ENCODE measurements at places on chromosomes 1 and 21.

GRCh38 chr1:167249702-167250101 lies 29.0 kb downstream of the POU2F1 start:
- DNase-seq, result no peak

DNA sequence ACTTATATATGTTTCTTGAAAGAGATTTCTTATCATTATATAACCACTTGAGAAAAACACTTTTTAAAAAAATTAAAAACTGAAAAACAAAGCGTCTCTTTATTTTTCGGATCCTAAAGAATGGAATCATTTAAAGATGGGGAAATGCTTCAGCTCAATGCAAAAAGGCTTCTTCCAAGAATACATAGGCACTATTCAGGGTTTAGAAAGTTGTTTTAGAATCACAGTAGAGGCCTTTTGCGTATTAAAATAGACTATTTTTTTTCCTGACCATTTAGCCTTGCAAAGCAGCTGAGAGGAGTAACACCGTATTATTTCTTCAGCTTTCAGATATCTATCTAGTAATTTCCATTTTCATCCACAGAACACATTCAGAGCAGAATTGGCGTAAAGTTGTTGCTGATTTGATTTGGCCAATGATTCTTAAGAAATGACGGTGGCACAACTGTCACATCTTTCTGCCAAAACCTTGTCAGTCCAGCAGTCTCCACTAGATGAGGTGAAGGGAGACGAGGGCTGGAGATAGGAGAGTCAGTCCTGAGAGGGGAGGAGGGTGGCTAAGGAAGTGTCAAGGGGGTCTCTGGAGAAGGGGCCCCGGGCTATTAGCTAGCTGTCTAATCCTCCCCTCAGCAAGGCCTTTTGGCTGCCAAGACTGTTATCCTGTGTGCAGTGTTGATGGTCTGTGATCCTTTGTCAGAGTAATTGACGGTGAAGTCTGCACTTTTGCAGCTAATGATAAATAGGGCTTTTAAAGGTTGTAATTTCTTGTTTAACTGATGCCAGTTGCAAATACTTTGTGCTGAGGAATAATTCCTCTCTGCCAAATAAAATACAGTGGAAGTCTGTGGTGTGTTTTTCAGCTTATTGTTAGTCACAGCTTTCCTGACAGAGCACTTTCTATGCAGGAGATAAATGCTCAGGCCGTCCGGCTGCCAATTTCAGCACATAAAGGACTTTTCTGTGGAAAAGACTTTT lies 34.7 kb downstream of the PRRX1 start:
- DNase-seq, result no peak

GRCh38 chr1:13908128-13908527 lies 208.1 kb downstream of the PRDM2 start:
- no peak for DNase-seq

- no peak for DNase-seq
Observed at GRCh38 chr1:1021920-1022259, 2.0 kb downstream of the AGRN start.

DNA sequence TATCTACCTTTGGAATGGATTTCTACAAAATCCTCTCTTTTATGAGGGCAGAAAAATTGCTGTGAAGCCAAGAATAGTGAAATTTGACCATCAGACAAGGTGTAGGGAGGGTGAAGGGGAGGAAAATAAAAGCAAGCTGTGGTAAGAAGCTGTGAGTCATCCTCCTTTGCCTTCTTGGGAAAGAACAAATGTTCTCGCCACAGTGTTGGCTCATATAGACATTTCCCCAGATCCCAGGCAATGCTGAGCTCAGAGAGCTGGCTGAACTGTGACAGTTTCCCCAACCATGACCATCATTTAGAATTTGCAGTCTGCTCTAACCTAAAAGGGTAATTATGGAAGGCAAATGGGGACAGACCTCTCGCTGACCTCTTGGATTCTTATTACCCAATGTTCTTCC lies 235.4 kb downstream of the PBX1 start:
- no peak for DNase-seq

GRCh38 chr1:176206006-176206960 lies 803 bp downstream of the COP1 start:
- peak; percentile 18 for DNase-seq

GRCh38 chr1:109229531-109230127 lies 15.9 kb downstream of the SARS1 start:
- no peak for DNase-seq

- no peak for DNase-seq
Observed at GRCh38 chr1:186976700-186977099, 148.0 kb downstream of the PLA2G4A start.

GRCh38 chr21:26079366-26079765 lies 91.2 kb downstream of the APP start:
- no peak for DNase-seq

DNA sequence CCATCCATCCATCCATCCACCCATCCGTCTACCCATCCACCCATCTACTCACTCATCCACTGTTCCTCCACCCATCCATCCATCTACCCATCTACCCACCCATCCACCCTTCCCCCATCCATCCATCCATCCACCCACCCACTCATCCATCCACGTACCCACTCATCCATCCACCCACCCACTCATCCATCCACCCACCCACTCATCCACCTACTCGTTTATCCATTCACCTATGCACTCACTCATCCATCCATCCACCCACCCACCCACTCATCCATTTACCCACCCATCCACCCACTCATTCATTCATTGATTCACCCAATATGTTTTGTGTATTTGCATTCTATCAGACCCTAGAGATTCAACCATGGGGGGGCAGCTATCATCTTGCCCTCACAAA lies 27.2 kb downstream of the TNFRSF8 start:
- no peak for DNase-seq

GRCh38 chr1:199644912-199645311 lies 382.6 kb upstream of the NR5A2 start:
- DNase-seq, result no peak

- no peak for DNase-seq
Observed at GRCh38 chr1:239458144-239458500, 71.8 kb downstream of the CHRM3 start.

DNA sequence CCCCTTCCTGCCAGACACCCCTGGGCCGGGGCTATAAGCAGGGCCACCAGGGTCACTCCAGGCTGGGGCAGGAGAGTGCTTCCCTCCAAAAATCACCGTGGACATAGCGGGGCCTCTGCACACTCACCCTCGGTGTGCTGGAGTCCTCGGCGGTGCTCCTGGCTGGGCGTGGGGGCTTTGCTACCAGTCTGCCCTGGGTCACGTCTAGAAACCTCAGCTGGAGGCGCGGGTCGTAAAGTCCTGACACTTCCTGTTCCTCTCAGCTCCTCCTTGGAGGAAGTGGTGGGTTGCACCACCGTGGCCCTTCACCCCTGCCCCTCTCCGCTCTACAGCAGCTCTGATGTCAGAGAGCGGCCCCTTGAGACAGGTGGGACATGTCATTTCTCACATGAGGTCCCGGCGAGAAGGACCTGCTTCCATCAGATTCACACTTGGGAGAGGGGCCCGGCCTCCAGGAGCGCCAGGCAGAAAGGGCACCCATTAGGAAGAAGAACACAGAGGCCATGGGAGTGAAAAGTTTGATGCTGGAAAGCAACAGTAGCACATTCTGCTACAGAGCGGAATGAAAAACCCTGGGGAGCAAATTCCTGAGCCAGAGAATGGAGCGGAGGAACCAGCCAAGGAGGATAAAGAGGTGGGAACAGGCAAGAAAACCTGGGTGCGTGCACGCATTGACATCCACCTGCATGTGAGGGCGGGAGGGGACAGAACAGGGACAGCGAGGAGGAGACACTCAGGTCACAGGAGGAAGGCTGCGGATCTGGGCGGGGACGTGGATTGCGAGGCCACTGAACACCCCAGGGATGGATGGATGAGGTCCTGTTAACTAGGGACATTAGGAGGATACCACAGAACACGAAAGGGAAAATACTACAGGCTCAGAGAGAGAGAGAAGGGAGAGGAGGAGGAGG lies at the start of gene ITGB2:
Gene ITGB2, minus strand, starts transcription at position 206 of the 911 bp plus-strand sequence. CDS start 10,117 bp downstream, outside the sequence.
- DNase-seq, result peak; percentile 35

GRCh38 chr1:231814021-231814420 lies 187.4 kb downstream of the DISC1 start:
- DNase-seq, result no peak

DNA sequence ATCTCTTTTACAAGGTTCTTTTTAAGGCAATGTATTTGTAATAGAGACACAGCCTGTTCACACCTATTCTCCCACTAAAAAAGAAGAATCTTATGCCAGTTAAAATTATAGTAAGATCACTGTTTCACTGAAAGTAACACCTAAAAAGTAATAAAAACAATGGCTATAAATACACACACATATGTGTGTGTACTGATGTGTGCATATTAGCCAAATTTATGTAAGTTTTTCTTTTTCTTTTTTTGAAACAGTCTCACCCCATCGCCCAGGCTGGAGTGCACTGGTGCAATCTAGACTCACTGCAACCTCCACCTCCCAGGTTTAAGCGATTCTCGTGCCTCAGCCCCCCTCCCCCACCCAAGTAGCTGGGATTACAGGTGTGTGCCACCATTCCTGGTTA lies 56.8 kb upstream of the SLC30A10 start:
- DNase-seq, result no peak

GRCh38 chr1:51285055-51285454 lies 45.3 kb downstream of the TTC39A start:
- no peak for DNase-seq

DNA sequence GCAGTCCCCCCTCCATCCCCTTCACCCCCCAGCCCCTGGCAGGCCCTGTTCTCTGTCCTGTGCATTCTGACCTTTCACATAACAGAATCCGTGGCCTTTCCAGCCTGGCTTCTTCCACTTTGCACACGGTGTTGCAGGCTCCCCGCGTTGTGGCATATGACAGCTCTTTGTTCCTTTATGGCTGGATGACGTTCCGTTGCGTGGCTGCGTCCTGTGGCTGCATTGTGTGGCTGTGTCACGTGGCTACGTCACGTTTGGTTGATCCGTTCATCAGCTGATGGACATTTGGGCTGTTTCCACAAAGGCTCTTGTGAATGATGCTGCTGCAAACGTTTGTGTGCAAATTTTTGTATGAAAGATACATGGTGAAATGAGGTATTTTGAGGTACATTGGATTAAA lies 53.3 kb downstream of the PDE9A start:
- no peak for DNase-seq

DNA sequence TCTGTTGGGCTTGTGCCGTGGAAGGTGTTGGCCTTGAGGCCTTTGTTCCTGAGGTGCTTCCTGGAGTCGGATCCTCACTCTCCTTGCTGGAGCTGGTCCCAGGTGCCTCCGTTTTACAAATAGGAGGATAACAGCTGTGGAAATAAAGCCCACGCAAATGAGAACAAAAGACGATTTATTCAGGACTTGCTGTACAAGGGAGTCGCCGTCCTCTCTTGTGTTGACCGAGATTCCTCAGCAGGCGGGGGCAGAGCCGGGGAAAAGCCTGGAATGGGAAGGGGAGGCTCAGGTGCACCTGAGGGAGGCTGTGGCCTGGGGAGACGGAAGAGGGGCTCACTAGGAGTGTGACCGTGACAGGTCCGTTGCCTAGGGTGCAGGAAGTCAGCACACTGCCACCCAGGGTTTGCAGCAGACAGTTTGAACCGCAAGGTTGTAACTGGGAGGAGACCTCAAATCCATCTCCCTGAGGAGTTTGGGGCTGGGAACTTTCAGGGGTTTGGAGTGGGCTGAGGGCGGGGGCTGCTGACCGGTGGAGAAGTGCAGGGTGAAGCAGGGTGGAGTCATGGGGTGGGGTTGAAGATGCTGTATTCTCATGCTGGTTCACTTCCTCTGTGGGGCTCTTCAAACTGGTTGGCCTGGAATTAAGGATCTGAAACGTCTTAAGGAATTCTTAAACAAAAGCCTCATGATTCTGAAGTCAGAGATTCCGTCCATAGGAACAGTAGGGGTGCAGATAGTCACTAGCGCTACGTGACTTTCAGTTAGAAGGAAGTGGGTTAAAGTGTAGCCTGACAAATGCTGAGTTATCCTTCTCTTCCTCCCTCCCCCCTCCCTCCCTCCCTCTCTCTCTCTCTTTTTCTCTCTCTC lies 2.6 kb upstream of the CSTB start:
- DNase-seq, result no peak
